ENCODE measurements at places on chromosomes 4 and X. TPM values are rescaled to one million over a fixed set of nuclear protein-coding genes. Genes with fewer than 3 reads are reported as not detected.

The HEPH gene
- total RNA-seq, result 46.0 TPM

The LRIT3 gene
- 1.9 TPM for total RNA-seq

The C4orf50 gene
- total RNA-seq, result 1.4 TPM

The ARSD gene
- 22.9 TPM for total RNA-seq

The TMPRSS11A gene
- 3.1 TPM for total RNA-seq

The TMSB15C gene
- total RNA-seq, result 5.3 TPM

The TSPAN7 gene
- 3.9 TPM for total RNA-seq

The PPEF2 gene
- total RNA-seq, result 6.3 TPM

The PRKG2 gene
- total RNA-seq, result 0.96 TPM

The STEEP1 gene
- total RNA-seq, result 22.9 TPM

The F11 gene
- not detected for total RNA-seq

The SSX2 gene
- total RNA-seq, result not detected

The ASB5 gene
- total RNA-seq, result 3.6 TPM

The FAM53A gene
- not detected for total RNA-seq

The ADH1A gene
- total RNA-seq, result 0.48 TPM

The MAGEB6B gene
- total RNA-seq, result not detected

The CLDN34 gene
- not detected for total RNA-seq

The PDCL2 gene
- not detected for total RNA-seq

The OTUD5 gene
- 44.5 TPM for total RNA-seq

The SERTM2 gene
- 1.7 TPM for total RNA-seq

The RBM47 gene
- 15.9 TPM for total RNA-seq

Data from umbilical cord (tissue), 2 donors.